ENCODE measurements at places on chromosomes 1 and 21. TPM values are rescaled to one million over a fixed set of nuclear protein-coding genes. Genes with fewer than 3 reads are reported as not detected.

The OLFM3 gene
- not detected for total RNA-seq

The CERS2 gene
- total RNA-seq: 97.4 TPM

The CD48 gene
- not detected for total RNA-seq

The NRDC gene
- total RNA-seq: 39.2 TPM

DNA sequence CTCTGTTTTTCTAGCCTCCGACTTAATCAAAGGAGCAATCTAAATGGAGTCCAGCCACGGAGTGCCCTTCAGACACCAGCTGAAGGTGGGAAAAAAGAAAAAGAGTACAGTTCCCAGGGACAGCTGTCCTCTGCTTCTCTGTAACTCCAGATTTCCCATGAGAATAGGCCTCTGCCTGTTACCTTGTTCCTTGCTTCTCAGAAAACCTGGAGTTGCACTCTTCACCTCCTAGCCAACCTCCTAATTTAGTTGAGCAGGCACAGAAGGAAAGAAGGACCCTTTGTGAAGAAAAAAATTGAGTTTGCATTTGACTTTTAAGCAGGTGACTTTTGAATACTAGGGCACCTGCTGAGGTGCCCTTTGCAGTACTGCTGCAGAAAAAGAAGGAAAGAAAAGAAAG, 8.3 kb downstream of the BARHL2 start:
- no peak for DNase-seq

DNA sequence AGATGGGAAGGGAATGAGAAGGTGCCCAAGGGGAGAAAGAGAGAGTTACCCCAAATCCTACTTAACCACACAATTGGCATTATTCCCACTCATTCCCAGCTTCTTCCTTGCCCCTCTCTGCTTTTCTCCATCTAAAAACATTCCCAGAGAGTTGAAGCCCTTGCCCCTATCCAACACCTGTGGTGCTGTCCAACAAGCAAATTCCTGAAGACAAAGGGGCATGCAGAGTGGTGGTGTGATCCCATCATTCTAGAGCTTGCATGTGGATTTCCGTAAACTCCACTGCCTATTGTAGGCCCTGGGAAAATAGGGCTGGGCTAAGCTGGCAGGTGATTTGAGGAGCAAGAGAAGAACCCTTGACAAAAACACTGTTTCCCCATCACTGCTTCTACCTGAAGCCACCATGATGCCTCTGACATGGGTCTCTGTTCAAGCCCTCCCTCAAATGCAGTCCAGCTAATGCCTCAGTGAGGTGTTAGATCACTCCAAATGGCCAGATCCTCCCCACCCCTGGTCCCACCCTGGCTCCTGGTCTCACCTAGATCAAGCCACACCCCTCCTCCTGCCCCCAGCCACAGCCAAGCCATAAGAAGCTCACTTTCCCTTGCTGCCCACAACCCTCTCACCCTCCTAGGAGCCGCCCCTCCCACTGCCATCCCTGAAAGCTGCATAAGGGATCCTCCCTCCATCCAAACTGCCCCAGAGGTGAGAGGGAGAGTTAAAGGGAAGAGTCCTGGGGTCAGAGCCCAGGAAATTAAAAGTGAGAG, 29.5 kb downstream of the SYT2 start:
- no peak for DNase-seq

- DNase-seq: no peak
These were observed 52.5 kb upstream of the FBXO28 start for GRCh38 chr1:224061436-224061835.

- peak; percentile 64 for DNase-seq
These were observed 169.9 kb downstream of the HS2ST1 start for GRCh38 chr1:87084244-87084836.

GRCh38 chr21:35528116-35529042, 479.3 kb upstream of the RUNX1 start:
- DNase-seq: no peak

GRCh38 chr1:228751360-228752098, 16.2 kb downstream of the RHOU start:
- DNase-seq: no peak

DNA sequence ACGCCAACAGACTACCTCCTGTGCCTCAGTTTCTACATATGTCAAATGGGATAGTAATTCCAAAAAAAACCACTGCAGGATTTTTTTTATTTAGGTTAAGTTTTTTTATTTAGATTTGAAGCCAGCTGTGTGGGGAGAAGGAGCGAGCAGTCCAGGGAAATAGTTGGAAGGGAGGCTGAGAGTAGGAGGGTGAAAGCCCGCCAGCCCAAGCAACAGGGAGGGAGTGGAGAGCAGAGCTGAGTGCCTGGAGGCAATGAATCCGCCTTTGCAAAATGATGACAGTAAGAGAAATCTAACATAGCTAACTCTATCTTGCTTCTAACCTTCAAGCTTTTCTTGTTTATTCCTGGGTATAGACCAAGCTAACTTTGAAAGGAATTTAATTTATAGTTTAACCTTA, 15.6 kb upstream of the C1orf198 start:
- no peak for DNase-seq

- DNase-seq: no peak
These were observed 25.0 kb upstream of the CBR3 start for GRCh38 chr21:36109868-36110267.

DNA sequence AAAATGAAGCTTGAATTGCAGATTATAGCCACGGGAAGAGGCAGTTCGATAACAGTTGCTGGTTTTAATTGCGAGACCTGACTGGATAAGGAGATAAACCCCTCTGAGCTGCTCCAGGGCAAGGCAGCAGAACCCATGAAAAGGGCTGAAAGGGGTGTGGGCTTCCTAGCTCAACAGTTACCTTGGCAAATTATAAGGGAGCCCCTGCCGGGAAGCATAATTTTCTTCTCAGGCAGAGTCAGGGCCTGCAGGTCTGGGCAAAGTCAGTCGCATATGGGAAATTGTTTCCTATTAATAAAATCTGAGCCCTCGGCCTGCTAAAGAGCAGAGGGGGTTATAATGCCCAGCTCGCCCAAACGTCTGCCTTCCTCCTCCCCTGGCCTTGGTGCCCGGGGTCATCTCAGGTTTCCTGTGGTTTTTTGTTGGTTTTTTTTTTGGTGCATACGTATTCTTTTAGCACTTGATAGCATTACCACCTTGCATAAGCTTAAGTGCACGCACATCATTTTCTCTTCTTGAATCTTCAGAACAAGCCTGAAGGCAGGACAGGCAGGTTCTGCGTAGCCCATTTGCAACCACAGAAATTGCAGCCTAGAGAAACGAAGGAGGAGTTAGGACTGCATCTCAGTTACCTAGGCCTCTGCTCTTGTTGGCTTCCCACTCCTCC, 33.9 kb upstream of the SELENON start:
- DNase-seq: no peak

DNA sequence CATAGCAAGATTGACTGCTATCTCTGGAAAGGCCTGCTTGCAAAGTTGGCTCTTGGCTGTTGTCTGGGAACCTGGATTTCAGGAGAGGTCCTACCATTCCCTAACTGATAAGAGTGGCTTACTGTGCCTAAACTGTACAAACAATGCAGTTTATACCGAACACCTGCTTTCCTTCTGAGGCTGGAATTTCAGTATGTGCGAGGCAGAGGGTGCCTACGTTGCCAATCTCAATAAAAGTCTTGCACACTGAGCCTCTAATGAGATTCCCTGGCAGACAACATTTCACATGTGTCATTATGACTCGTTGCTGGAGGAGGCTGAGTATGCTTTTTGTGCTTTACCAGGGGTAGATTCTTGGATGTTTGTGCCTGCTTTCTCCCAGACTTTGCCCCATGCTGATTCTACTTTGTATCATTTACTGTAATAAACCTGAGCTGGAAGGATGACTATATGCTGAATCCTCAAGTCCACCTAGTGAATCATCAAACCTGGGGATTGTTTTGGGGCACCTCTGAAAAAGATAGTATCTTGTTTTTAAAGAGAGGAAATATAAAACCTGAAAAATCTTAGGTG, 58.9 kb upstream of the GNG4 start:
- no peak for DNase-seq

- DNase-seq: peak; percentile 67
These were observed at the start of gene SLC44A3 for GRCh38 chr1:94819945-94820746. Gene SLC44A3 (plus strand): TSS chr1:94820357. CDS start chr1:94820452, 95 bp downstream.

GRCh38 chr1:67629370-67630075, 55.5 kb upstream of the GADD45A start:
- DNase-seq: peak; percentile 71

DNA sequence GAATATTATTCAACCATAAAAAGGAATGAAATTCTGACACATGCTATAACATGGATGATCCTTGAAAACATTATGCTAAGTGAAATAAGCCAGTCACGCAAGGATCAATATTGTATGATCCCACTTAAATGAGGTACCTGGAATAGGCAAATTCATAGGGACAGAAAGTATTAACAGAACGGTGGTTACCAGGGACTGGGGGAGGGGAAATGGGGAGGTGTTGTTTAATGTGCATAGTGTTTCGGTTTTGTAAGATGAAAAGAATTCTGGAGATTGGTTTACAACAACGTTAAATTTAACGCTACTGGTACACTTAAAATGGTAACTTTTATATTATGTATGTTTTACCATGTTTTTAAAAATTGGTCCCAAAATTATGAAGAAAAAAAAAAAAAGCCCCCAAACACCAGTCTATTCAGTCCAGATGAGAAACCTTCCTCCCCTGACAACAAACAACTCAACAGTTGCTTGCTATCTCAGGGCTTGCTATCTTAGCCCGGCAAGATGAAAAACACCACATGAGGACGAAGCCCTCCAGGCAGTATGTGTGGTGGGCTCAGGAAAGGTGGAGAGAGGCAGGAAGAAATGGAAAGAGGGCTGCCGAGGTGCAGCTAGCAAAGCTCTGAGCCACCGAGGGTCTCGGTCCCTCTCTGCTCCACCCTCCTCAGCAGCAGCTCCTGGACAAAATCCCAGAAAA, 8.5 kb downstream of the NUAK2 start:
- DNase-seq: no peak

- peak; percentile 38 for DNase-seq
These were observed 96.8 kb upstream of the TMEM51 start for GRCh38 chr1:15056515-15057285.

DNA sequence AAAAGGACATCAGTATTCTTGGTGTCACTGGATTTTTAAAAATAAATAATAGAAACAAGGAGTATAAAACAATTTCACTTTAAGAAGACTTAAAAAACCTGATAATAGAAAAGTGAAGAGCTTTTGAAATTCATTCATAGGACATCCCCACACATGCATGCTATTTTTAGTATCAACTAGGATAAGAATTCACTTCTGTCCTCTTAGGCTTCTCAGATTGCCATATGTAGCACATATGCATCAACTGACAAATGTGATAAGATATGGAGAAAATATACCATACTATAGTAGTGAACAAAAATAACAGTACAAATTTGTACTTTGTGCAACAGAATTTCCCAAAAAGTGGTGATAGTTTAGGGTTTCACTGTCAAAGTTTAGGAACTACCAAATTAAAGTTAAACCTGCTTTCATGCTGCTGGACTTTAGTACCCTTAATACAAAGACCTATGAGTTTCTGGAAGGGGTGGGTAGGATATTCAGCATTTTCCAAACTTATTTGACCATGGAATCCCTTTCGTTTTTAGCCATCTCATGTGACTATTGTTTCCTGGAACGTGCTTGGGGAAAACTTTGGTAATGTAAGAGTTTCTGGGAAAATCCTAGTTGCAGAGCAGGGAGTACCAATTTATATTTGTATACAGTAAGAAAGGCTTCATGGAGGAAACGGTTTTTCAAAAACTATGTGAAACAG, 19.8 kb downstream of the RPRD2 start:
- peak; percentile 17 for DNase-seq

Data from lung microvascular endothelial cell (primary cell).